Hippocampal formation (tissue), 2 donors: ENCODE measurements at places on chromosomes 13 and 19.

- no peak for DNase-seq
These were observed 1487.7 kb downstream of the EFNB2 start for GRCh38 chr13:105047676-105048295.

- no peak for DNase-seq
These were observed 33.6 kb downstream of the CEBPG start for GRCh38 chr19:33407140-33407551.

GRCh38 chr13:33487575-33488243, 202.2 kb upstream of the STARD13 start:
- DNase-seq: peak; percentile 16

DNA sequence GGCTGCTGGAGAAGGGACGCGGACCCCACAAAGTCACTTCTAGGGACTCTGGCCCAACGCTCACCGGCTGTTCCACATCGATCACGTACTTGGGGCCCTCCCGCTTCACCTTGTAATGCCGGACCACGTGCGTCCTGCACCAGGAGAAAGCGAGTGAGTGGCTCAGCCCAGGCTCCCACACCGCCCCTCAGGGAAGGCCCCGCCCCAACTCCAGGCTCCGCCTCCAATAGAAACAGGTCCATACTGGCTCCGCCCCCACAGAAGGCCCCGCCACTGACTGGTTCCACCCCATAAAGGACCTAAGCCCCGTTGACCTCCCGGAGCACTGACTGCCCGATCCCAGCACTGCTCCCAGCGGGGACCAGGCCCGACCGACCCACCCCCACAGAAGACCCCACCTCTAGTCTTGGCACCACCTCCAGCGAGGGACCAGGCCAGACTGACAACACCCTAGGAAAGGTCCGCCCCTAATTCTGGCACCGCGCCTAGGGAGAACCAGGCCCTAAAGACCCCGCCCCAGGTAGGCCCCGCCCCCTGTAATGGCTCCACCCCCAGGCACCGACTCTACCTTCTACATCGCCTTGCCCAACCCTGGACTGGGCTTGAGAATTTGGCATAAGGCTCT, 11.3 kb downstream of the STAP2 start:
- no peak for DNase-seq

DNA sequence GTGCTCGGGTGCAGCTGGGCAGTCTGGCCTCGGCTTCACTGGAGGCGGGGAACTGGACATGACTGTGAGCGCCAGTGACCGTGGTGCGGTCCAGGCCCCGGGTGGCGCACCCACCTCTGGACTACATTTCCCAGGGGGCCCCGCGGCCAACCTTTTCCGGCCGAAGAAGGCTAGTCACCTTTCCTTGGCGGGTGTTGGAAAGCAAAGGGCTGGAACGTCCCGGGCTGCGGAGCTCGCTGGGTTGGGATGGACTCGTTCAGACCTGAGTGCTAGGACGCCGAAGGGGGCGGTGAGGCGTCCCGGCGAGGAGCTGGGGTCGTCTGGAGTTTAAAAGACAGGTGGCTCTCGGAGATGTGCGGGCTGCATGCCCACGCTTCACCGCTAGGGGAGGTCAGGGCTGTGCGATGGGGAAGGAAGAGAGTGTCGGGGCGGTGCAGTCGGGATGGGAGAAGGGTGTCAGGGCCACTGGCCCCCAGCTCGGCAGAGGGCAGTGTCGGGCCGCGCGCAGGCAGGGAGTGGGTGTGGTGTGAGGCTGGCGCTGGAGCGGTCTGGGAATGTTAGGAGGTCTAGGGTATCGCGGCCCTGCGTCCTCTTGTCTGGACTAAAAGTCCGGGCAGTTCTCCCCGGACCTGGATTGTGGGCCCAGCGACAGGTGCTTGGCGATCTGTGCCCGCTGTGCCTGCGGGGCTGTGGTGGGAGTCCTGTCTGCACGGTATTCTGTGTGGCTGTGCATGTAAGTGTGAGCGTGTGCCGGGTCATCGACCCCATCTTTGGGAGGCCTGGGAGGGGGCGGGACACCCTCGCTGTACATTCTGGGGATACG, 57.1 kb downstream of the ZNF568 start:
- DNase-seq: peak; percentile 75

GRCh38 chr19:49680421-49681351, 3.6 kb downstream of the PRMT1 start:
- peak; percentile 75 for DNase-seq

DNA sequence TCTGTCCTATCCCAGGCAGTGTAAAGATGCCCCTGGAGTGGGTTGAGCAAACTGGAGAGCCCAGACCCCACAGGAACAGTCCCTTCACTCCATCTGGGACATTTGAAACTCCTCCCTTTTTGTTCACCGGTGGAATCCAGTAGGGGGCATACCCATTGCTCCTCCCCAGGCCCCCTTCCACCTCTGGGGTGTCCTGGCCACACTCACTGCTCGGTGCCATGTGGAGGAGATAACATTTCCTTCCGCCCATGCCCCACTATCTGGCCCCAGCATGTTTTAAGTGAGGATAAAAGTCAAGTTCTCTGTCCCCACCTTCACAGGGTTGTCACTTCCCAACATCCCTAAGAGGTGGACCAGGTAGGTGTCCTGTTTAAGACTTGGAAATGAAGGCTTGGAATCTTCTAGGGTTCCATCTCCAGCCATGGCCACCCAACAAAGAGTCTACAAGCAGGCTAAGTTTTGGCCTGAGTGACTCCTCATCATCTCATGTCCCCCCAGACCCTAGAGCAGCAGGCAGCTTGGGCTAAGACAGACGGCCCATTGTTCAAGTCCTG, 9.3 kb downstream of the ZNF526 start:
- no peak for DNase-seq

- no peak for DNase-seq
These were observed 63.8 kb downstream of the SCEL start for GRCh38 chr13:77599351-77599750.

GRCh38 chr13:111953546-111954178, 113.3 kb upstream of the SOX1 start:
- DNase-seq: no peak

DNA sequence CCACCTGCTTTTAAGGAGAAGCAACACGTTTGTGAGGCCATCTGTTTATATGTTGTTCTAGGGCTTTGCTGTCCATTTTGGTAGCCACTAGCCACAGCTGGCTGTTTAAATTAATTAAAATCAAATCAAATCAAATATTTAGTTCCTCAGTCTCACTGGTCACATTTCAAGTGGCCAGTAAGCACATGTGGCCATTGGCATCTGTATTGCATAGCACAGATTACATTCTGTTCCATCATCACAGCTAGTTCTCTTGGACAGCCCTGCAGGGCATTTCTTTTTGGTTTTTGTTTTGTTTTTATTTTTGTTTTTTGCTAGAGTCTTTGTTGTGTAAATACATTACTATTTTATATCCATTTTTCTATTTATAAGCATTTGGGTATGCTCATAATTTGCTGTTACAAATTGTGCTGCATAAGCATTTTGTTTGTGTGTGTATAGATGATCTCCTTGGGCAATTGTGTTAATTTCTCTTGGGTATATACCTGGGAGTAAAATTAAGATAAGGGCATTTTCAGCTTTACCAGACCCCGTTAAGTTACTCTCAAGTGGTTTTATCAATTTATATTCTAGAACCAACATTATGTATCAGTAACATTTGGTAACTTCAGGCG, 31.3 kb downstream of the SAE1 start:
- no peak for DNase-seq

GRCh38 chr13:46605825-46606554, 53.0 kb downstream of the LRCH1 start:
- DNase-seq: no peak

- no peak for DNase-seq
These were observed 57.8 kb upstream of the POSTN start for GRCh38 chr13:37656247-37656940.

DNA sequence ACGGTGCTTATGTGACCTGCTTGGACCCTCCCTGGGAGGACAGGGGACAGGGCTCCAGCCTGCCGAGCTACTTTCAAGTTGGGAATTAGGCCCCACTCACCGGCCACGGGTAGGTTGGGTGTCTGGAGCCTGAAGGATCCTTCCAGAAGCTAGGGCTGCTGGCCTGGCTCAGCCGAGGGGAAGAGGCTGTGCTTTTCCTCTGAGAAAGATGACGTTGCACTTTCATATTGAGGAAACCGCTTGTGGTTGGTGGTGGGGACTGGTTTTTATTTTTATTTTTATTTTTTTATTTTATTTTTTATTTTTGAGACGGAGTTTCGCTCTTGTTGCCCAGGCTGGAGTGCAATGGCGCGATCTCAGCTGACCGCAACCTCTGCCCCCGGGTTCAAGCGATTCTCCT, at the start of gene TMEM150B:
Gene TMEM150B (minus strand): TSS at position 170 of the 400 bp plus-strand sequence. CDS start 4,305 bp downstream, outside the sequence.
- no peak for DNase-seq

DNA sequence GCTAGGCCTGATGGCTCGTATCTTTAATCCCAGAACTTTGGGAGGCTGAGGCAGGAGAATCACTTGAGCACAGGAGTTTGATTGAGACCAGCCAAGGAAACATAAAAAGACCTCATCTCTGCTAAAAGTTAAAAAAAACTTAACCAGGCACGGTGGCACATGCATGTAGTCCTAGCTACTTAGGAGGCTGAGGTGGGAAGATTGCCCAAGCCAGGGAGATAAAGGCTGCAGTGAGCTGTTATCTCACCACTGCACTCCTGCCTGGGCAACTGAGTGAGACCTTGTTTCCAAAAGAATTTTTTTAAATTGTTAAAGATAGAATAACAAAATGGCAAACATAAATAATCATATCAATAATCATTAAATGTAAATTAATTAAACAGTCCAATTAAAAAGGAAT, 365.8 kb downstream of the MTUS2 start:
- no peak for DNase-seq

GRCh38 chr13:97256343-97256783, 34.2 kb downstream of the MBNL2 start:
- no peak for DNase-seq

DNA sequence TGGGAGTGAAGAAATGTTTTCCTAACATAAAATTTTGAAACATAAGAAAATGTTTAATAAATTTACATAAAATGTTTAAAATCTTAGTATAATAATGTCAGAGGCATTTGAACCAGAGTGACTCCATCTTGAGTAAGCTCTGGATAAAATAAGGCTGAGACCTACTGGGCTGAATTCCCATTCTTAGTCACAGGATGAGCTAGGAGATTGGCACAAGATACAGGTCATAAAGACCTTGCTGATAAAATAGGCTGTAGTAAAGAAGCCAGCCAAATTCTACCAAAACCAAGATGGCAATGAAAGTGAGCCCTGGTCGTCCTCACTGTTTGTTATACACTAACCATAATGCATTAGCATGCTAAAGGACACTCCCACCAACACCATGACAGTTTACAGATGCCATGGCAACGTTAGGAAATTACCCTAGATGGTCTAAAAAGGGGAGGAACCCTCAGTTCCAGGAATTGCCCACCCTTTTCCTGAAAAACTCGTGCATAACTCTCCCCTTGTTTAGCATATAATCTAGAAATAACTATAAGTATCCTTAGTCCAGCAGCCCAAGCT, 1184.0 kb downstream of the UQCRFS1 start:
- DNase-seq: no peak

DNA sequence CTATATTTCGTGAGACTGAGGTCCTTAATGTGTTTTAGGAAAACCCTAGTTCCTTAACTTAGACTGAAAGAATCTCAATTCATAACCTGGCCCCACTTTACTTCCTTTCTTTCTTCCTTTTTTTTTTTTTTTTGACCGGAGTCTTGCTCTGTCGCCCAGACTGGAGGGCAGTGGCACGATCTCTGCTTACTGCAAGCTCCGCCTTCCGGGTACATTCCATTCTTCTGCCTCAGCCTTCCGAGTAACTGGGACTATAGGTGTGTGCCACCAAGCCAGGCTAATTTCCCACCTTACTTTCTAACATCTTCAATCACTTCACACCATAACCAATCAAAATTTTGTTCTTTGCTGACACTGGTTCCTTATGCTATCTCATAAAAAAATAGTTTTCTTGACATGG, 2097.0 kb downstream of the PCDH9 start:
- no peak for DNase-seq

DNA sequence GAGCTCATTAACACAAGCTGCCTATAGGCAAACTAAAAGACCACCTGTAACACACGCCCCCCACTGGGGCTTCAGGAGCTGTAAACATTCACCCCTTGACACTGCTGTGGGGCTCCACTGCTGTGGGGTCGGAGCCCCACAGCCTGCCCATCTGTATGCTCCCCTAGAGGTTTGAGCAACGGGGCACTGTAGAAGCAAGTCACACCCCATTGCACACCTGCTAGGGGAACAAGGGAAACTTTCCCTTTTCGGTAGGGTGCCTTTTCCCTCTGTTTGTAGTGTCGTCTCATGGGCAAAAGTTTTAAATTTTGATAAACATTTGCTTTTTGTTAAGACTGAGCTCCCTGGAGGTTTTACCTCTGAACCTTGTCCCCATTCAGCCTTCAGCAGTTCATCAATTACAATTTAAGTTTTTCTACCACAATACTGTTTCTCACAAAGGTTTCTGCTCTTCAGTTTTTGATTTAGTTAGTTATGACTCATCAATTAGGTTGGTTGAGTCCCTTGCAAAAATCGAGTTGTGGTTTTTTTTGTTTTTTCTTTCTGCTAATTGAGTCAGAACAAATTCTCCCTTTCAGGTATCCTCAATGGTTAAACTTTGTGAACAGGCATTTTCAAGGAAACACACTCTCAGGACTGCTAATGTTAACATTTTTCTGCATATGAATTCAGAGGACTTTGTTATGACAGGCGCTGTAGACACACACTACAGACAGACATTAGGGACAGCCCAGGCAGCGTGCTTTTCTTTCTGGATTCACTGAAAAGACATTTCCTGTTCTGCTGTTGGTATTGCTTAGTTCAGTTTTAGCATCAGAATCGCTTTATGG, 35.1 kb downstream of the ZNF433 start:
- no peak for DNase-seq

DNA sequence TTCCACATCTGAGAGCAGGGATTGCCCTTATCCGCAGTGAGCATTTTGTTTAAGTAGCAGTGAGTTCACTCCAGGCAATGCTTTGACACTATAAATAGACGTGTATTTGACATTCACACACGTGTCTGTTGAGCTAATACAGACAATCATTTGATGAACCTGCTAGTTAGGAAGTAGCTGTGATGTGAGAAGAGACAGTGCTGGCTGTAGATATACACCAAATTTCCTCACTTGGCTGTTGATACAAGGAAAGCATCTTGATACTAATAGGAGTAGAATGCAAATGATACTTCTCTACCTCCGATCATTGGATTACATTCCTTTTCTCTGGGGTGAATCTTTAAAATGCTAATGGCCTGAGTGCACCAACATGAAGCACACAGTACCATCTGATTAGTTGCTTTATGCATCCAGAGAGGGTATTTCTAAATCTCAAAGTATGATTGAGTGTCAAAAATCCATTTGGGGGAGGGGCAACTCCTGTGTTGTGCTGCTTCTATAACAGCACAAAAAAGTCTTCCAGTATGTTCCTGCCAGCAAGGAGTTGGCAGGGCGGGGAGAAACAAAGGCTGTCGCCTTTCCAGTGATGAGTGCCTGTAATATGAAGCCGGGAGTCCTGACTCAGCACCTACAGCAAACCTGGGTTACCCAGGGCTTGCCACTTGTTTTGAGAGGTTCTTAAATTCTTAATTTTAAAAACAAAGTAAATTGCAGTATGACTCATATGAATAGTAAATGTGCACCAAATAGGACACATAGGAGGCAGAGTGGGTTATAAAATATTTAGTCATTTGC, 7.0 kb downstream of the CUL4A start:
- peak; percentile 28 for DNase-seq

GRCh38 chr13:98779695-98780094, 27.2 kb upstream of the SLC15A1 start:
- no peak for DNase-seq
